ENCODE measurements at places on chromosomes 2 and 18.

GRCh38 chr2:167924556-167924955 lies 322.8 kb downstream of the STK39 start:
- no peak for DNase-seq

GRCh38 chr2:83103613-83104012 lies 1355.5 kb downstream of the SUCLG1 start:
- DNase-seq: no peak

GRCh38 chr2:45862843-45863242 lies 211.4 kb downstream of the PRKCE start:
- no peak for DNase-seq

GRCh38 chr2:46333912-46334311 lies 36.7 kb downstream of the EPAS1 start:
- no peak for DNase-seq

DNA sequence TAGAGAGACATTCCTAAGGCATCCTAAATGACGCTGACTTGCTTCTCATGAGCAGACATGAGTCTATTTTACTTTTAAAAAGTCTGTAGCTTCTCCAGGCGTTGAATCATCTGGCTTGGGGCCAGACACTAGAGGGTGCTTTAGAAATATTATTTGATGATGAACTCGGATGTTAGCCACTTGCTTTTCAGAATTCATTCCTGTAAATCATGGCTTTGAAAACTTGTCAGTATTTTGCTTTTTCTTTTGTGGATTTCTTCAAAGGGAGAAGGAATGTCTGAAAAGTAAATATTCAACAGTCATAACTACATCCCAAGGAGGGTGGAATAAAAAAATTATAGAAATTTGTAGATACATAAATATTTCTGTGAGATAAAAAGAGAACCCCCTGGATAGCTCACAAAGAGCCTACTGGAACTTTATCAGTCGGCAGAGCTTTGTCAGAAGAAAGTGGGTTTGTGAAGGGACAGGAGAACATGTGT lies 370.8 kb downstream of the OSR1 start:
- no peak for DNase-seq

- no peak for DNase-seq
Measured at GRCh38 chr2:67204349-67204748, 192.8 kb upstream of the ETAA1 start.

DNA sequence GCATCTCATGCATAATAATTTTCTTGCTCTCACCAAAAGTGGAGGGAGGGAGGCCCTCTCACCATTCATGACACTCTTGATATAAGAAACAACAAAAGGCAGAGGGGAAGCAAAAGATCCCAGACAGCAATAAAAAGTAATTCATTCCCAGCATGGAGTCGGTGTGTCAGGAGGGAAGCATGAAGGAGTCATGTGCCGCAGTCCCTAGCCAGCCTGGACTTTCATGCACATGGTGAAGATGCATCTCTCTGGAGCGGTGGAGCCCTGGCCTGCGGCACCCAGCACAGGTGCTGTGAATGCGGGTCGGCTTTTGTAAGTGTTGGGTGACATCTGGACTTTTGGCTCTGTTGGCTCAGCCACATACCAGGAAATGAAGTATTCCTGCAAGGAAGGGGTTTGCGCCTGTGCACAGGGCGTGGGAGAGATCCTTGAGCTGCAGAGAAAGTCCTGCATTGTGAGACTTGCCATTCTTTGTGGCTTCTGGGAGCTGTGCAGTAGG lies 119.4 kb downstream of the COPS8 start:
- no peak for DNase-seq

DNA sequence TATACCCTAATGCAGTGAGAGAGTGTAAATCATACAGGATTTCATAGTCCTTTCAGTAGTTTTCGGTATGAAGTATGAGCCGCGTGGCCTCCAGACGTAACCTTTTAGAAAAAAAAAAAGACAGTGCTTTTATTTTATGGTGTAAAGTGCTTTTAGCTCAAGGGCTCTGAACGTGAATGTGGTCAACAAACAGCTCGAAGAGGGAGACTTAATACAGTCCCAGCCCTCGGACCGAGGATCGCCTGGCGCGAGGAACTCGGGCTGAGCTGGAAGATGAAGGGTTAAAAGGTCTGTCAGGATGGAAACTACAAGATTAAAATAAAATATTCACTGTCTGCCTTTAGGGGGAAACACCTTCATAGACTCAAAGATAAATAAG lies 4.0 kb upstream of the BCL11A start:
- no peak for DNase-seq

GRCh38 chr2:98515250-98515991 lies 70.8 kb downstream of the INPP4A start:
- DNase-seq: peak; percentile 69

DNA sequence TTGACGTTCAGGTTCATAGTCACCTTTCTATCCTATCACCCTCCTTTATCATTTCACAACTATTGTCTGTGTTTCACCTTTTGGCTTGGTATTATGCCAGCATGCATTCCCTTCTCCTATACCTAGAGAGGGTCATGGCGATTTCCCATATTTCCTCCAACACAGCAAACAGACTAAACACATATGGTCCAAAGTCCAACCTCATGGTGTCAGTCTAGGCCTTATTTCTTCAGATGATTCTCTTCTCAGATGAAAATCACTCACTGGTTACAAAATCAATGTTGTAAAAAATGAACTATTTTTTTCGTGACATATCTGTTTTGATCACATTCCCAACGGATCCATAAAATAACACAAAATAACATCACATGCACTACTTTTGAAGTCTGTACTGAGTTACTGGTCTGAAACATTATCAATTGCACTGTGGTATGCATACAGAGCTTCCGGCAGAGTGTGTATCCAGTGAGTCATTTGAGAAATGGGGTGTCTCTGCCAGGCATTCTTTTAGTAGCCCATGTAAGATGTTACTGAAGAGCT lies 204.8 kb upstream of the GALNT5 start:
- DNase-seq: no peak

GRCh38 chr18:48992791-48993555 lies 42.2 kb upstream of the SMAD7 start:
- DNase-seq: peak; percentile 93

DNA sequence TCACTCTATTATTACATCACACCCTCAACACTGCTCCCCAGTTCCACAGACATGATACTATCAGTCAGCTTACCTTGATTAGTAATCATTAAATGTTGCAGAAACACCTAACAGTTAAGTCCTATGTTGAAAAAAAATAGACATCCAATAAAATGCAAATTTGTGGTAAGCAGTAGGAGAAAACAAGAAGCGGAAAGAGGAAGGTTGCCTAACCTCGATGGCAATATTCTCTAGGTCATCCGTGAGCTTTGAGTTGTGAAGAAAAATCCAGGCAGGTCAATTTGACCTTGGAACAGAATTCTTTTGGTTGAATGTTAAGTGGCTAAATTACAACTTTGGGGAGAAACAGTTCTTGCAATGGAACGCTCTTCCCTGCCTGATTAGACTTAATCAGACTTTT lies 264.4 kb downstream of the AFF3 start:
- DNase-seq: peak; percentile 80

- no peak for DNase-seq
Measured at GRCh38 chr18:13232086-13232917, 13.7 kb downstream of the LDLRAD4 start.

DNA sequence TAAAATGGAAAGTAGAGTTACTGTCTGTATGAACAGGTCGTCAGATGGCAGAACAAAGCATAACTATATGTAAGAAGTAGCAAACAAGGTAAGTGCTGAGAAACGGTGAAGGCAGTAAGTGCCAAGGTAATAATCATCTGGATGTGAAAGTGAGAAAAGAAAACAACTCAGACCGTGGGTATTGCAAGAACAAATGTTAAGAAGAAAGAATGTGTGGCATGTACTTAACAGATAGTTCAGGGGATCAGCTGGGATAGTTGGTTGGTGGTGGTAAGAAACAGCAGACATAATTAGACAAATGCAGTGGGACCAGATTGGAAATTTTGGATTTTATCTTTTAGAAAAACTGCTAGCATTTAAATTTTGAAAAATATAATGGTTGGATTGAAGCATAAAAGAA lies 375.8 kb upstream of the NXPH2 start:
- DNase-seq: no peak

GRCh38 chr2:99472600-99472960 lies 17.2 kb downstream of the REV1 start:
- no peak for DNase-seq

- DNase-seq: no peak
Measured at GRCh38 chr2:236366397-236366796, 102.2 kb upstream of the ASB18 start.

GRCh38 chr18:40877096-40877495 lies 1077.9 kb upstream of the PIK3C3 start:
- DNase-seq: no peak

DNA sequence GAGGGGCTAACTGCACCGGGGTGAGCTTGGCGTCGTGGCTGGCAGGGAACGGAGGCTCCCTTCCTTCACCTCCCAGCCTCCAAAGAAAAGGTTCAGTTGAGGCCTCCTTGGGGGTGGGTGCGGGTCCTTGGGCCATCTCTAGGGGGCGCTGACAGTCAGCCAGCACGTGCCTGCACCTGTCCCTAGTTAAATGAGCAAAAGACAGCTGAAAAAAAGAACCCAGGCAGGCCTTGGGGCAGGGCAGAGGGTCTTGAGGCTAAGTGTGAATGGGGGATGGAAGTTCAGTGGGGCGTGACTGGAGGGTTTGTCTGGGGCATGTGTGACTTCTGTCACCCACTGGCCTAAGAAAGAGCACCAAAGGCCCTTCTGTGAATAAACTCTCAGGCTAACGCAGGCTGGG lies 56.4 kb downstream of the ZFP36L2 start:
- DNase-seq: no peak

- no peak for DNase-seq
Measured at GRCh38 chr2:136052369-136053362, 65.3 kb downstream of the CXCR4 start.

DNA sequence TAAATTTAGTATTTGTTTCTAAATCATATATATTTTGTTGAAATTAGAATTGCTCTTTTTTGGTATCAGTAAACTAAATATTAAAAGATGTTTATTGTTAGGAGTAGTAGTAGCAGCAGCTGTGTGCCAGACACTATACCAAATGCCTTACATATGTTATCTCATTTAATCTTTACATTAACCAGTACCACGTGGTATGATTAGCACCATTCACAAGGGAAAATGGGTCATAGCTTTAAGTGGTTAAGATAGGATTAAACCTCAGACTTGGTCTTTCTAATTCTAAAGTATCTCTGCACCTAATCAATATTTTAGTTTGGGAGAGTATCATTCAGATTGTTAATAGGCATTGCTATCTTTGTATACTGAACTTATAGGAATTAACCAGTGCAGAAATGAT lies 29.0 kb downstream of the PSMD14 start:
- no peak for DNase-seq

DNA sequence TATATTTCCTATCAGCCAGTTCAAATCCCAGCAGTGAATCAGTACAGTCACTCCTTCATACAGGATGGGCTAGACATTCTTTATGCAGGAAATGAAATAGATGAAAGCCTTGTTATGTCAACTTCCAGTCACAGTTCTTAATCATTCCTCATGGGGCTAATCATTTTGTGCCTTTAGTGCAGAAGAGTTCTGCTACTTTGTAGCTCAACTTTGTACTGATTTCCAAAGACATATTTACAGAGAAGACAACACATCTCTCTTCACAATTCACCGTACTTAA lies 593.9 kb upstream of the NETO1 start:
- DNase-seq: no peak

DNA sequence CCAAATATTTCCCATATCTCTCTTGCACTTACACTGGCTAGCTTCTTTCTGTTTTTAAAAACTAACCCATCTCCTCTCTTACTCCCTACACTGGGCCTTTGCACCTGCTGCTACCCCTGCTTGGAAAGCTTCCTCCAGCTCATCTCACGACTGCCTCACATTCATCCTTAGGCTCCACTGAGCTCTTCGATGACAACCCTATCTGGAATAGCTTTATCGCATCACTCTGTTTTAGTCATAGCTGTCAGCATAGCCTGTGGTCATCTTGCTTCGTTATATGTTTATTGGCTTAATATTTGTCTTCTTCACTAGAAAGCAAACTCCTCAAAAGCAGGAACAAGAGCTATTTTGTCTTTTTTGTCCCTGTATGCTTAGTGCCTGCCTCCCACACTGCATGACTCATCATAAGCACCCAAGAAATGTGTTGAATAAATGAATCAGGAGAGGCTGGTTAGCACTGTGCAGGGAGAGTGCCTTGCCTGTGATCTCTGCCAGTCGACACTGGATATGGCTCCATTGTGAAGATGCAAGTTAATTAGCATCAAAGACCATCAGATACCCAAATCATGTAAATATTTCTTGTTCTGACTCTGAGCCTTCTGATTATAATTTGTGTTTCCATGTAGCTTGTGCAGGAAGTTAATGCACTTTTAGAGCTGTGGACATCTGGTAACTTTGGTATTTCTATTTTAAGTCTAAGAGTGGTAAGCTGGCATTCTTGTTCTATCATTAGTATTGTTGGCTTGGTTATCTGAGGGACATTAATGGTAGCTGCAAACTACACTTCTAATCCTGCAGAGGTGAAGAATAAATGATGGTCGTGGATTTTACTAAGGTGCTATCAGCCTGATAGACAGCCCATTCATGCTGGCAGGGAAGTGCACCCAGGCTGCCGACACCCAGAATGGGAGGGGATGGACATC lies 10.3 kb upstream of the DYTN start:
- peak; percentile 58 for DNase-seq

- DNase-seq: no peak
Measured at GRCh38 chr2:34317797-34318196, 718.7 kb upstream of the FAM98A start.

- peak; percentile 51 for DNase-seq
Measured at GRCh38 chr2:85901155-85901554, 12.4 kb upstream of the ST3GAL5 start.

DNA sequence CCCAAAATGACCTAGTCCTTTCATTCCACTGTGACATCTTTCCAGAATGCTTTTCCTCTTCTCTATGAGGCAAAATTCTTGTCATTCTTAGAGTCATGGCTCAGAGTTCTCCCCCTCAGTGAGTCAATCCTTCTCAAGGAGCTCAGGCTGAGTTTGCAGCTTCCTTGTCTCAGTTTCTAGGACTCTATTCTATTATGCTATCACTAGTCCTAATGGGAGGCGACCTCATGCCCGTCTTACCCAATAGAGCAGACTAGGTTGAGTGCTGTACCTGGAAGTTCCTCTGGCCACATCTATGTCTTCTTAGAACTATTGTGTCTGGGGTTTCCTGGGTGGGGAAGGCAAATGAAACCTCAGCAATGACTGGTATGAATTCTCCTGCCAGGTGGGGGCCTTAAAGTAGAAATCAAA lies 51.5 kb downstream of the HAUS1 start:
- DNase-seq: no peak

DNA sequence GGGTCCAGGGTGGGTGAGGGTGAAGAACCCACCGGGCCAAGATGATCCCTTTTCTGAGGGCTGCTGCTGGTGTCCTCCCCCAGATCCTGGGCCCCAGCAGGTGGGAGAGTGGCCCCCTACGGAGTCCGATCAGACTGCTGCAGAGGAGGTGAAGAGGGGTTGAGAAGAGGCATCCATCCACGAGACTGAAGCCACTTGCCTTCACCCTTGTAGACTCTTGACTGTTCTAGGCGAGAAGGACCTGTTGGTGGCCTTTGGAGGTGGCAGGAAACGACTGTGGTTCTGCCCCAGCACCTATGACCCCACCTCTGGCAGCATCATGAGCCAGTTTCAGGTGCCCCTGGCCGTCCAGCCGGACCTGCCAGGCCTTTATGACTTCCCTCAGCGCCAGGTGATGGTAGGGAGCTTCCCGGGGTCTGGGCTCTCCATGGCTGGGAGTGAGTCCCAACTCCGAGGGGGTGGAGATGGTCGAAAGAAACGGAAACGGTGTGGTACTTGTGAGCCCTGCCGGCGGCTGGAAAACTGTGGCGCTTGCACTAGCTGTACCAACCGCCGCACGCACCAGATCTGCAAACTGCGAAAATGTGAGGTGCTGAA lies 1.5 kb downstream of the TET3 start:
- no peak for DNase-seq

Data from inflammatory macrophage treated with lipopolysaccharide for 4 hours (primary cell).